ENCODE measurements at places on chromosomes 7 and 10. TPM values are rescaled to one million over a fixed set of nuclear protein-coding genes. Genes with fewer than 3 reads are reported as not detected.

ELMO1 gene
- 0.16 TPM for total RNA-seq

SEMA3E gene
- 0.79 TPM for total RNA-seq

GIMAP4 gene
- total RNA-seq, result not detected

SH2B2 gene
- 0.95 TPM for total RNA-seq

SPDYE9 gene
- not detected for total RNA-seq

IFIT1 gene
- 40.8 TPM for total RNA-seq

NANOS1 gene
- 0.09 TPM for total RNA-seq

CDHR3 gene
- 5.4 TPM for total RNA-seq

OR2A1 gene
- not detected for total RNA-seq

TMEM26 gene
- 2.5 TPM for total RNA-seq

CPA2 gene
- total RNA-seq, result not detected

PSMA2 gene
- 42.6 TPM for total RNA-seq

MRC1 gene
- total RNA-seq, result not detected

FRAT1 gene
- 2.2 TPM for total RNA-seq

PMS2 gene
- 22.2 TPM for total RNA-seq

GARIN1A gene
- 0.52 TPM for total RNA-seq

FAM13C gene
- total RNA-seq, result 5.7 TPM

ZNF467 gene
- total RNA-seq, result 0.95 TPM

MMD2 gene
- total RNA-seq, result not detected

CPED1 gene
- total RNA-seq, result 36.9 TPM

GPAM gene
- 12.3 TPM for total RNA-seq

ELN gene
- total RNA-seq, result 6.5 TPM

STRIP2 gene
- total RNA-seq, result 0.77 TPM

ZWINT gene
- total RNA-seq, result 8.7 TPM

PROSER2 gene
- 1.2 TPM for total RNA-seq

APBB1IP gene
- total RNA-seq, result 1.6 TPM

EN2 gene
- total RNA-seq, result not detected

OR6B1 gene
- not detected for total RNA-seq

NPFFR1 gene
- total RNA-seq, result under 0.01 TPM

EBLN1 gene
- not detected for total RNA-seq

ARPC1B gene
- total RNA-seq, result 610 TPM

CYP3A4 gene
- not detected for total RNA-seq

PRSS37 gene
- not detected for total RNA-seq

ASIC3 gene
- total RNA-seq, result not detected

SPAM1 gene
- total RNA-seq, result not detected

PITRM1 gene
- total RNA-seq, result 36.8 TPM

PRF1 gene
- not detected for total RNA-seq

TYSND1 gene
- total RNA-seq, result 9.8 TPM

PIK3AP1 gene
- total RNA-seq, result 0.52 TPM

TMEM176A gene
- total RNA-seq, result not detected

OIT3 gene
- total RNA-seq, result 0.32 TPM

STAG3 gene
- 0.32 TPM for total RNA-seq

NYAP1 gene
- total RNA-seq, result 2.0 TPM

ACBD7 gene
- 0.79 TPM for total RNA-seq

RBP4 gene
- not detected for total RNA-seq

TEX36 gene
- total RNA-seq, result not detected

ZPBP gene
- total RNA-seq, result not detected

IDI2 gene
- total RNA-seq, result not detected

AP1S1 gene
- 168 TPM for total RNA-seq

CTAGE8 gene
- total RNA-seq, result 0.60 TPM

TCAF2 gene
- total RNA-seq, result 0.94 TPM

ZNF485 gene
- 2.4 TPM for total RNA-seq

KLLN gene
- total RNA-seq, result 0.47 TPM

HK1 gene
- total RNA-seq, result 113 TPM

Measured in bronchial smooth muscle cell (primary cell).